Stimulated activated CD4-positive, alpha-beta T cell treated with anti-CD3 and anti-CD28 coated beads, TNF-alpha, amount 100 ng/mL, for 48 hours (primary cell): ENCODE measurements at places on chromosomes 2 and 18.

DNA sequence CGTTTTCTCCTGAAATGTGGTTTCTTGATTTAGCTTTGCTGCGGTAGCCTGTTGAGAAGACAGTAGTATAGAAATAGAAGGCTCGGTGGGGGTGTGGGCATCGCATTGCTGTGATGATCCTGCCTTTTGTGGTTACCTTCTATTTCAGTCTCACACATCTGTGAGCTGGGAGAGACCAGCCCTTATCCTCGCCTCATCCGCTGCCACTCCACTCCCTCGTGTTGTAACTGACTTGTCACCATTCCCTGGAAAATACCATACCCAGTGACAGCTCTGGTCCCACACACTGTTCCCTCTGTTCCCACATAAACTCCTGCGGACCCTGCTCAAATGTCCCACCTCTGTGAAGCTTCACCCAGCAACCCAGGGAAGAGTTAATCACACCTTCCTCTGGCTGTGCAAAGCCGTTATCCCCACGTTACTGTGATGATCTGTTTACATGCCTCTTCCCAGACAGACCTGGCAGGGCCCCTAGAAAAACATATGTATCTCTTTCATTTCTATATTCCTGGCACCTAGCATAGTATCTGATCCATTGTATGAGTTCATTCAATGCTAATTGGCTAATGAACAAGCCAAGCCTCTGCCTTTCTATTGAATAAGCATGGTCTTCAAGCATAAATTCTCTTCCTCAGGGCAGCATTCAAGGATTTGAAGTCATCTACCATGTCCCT is 114.6 kb downstream of the MAPK4 start:
- no peak for DNase-seq

- DNase-seq, result no peak
These were observed 50.4 kb downstream of the PDK1 start for GRCh38 chr2:172606285-172606684.

DNA sequence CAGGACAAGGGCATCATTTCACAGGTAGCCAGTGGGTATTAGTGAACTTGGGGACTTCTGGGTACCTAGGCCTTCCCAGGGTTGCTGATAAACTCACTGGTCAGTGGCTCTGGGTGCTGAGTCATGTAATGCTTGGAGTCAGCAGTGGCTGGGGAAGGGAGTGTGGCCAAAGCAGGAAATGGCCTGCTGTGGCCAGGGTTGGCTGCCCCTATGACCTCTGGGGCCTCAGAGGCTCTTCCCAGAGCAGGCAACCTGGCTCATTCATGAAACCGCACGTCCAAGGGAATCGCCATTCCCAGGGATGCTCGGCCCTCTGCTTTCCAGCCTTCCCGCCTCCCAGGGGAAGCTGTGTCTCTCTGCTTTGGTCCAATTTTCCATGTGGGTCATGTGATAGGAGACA is 294.9 kb downstream of the DYSF start:
- no peak for DNase-seq

- DNase-seq, result no peak
These were observed 11.4 kb downstream of the CUL3 start for GRCh38 chr2:224573724-224574123.

DNA sequence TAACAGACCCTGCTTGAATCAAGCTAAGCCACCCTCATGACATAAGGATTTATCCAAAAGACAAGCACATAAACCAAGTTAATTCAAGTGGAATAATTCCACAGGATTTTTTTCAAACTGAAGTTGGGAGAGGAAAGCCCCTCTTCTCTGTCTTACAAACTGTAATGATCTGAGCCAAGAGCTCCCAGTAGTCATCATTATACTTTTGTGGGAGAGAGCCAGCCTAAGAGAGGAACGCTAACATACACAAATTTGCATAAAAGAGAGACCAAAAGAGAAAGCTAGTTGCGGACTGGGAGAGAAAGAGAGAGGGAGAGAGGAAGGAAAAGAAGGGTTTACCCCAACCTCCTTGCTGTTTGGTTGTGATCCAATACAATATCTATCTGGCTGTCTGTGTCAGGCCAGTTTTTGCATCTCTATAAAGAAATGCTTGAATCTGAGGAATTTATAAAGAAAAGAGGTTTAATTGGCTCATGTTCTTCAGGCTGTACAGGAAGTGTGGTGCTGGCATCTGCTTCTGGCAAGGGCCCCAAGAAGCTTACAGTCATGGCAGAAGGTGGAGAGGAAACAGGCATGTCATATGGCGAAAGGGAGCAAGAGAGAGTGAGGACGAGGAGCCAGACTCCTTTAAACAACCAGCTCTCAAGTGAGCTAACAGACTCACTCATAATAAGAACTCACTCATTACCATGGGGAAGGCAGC is 20.8 kb upstream of the PUM2 start:
- DNase-seq, result no peak

- DNase-seq, result no peak
These were observed 42.6 kb downstream of the FOSL2 start for GRCh38 chr2:28435241-28435640.

DNA sequence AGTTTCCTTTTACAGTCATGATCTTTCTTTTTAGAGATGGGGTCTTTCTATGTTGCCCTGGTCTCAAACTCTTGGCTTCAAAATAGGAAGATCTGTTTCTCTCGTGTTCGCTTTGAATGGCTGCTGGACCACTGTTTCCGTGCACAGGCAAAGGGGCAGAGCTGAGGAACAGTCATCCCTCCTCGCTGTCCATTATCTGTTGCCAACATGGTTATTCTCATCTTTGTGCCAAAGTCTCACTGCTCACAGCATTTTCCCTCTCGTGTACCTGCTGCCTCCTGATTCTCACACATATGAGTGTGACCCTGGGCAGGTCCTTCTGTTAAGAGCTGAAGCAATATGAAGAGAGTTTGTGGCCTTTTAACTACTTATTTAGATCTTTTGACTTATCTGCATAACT is 28.0 kb upstream of the CCNYL1 start:
- DNase-seq, result no peak
